ENCODE measurements at places on chromosomes 2 and 18.

GRCh38 chr2:177639262-177639914 lies 246.8 kb downstream of the AGPS start:
- ATAC-seq: no peak

GRCh38 chr2:127637236-127637630 lies 8.7 kb upstream of the GPR17 start:
- no peak for ATAC-seq

DNA sequence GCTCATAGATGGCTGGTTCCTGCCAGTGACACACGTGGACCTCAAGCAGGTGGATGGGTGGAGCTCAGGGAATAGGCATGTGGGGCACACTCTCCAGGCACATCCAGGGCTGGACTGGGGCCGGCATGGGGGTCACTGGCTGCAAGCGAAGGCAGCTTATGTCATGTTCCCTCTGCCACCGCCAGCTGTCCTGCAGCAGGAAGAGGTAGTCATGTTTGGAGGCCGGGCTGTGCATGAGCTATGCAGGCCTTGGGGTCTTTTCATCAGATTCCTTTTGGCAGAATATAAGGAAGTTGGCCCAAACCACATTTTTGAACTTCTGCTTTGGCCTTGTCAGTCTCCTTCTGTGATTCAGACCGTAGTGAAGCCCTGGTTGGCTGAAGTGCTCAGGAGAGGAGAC lies 61.5 kb downstream of the AGAP1 start:
- no peak for ATAC-seq

- peak; percentile 48 for ATAC-seq
Observed at GRCh38 chr2:172095146-172095904, 7.4 kb downstream of the DLX2 start.

DNA sequence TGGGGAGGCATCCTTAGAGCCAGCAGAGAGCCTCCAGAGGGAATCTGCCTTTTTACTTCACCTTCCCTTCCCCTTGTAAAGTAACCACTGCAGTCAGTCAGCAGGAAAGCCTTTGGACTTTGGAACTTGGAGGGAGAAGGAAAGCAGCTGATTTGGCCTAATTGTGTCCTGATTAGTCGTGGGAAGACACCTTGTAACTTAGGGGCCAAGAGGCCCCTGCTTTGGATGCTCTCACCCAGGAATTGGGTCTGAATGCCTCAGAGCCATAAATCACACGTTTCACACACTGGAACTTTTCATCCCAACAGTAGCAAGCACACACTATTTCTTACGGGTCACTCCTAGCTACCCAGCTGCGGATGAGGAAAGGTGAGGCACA lies 81.0 kb upstream of the PPM1B start:
- ATAC-seq: peak; percentile 33

GRCh38 chr2:144412709-144413108 lies 107.2 kb downstream of the ZEB2 start:
- ATAC-seq: no peak

DNA sequence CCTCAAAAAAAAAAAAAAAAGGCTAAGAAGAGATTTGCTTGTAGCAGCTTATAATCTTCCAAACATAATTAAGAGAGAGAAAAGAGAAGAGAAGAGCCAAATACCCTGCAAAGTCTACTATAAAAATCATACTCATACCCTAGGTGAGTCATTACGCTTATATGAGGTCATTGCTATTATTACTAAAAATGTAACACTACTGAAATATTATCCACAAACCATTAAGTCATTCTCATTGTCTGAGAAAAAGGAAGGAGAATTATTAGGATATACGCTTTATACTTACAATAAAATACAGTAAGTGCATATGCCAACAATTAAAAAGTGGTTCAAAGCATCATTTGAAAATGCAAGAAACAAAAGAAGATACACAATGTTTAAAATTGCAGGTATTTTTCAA lies 66.5 kb downstream of the COLEC12 start:
- peak; percentile 63 for ATAC-seq

GRCh38 chr2:10451819-10452218 lies 3.7 kb upstream of the ODC1 start:
- ATAC-seq: no peak

DNA sequence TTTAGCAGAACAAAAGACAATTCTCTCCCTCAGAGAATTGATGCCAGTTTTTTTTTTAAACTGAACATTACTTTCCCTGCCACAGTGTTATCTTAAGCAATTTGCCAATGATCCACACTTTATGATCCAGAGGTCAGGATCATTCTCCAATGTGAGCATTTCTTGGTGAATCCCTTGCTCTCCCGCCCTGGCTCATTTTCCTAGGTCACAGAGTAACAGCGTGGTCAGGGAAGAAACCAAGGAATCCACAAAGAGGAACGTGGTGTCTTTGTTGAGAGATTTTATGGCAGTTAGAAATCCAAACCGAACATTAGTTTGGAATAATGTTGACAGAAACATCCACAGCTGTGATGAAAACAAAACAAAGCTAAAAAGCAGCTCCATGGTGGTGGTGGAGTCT lies 250.3 kb downstream of the TTC32 start:
- ATAC-seq: no peak

DNA sequence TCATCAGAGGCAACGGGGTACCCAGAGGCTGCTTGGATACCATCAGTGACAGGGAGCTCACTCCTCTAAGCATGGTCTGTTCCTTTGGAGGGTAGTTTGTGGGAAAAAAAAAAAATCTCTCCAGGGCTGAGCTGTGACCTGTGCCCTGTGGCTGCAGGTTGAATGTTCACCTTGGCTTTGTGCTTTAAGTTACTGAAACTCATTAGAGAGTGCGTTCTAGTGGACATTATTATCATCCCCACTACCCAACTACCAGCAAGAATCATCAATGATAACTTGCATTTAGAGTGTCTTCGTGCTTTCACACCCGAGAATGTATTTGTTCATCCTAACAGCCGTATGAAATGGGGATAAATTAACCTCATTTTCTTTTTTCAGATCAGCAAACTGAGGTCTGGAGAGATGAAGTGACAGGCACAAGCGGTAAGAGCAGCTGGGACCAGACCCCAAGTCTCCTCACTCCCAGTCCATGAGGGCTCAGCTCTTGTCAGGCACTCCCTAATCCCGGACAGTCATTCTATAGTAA lies 157.5 kb upstream of the MYCN start:
- no peak for ATAC-seq

DNA sequence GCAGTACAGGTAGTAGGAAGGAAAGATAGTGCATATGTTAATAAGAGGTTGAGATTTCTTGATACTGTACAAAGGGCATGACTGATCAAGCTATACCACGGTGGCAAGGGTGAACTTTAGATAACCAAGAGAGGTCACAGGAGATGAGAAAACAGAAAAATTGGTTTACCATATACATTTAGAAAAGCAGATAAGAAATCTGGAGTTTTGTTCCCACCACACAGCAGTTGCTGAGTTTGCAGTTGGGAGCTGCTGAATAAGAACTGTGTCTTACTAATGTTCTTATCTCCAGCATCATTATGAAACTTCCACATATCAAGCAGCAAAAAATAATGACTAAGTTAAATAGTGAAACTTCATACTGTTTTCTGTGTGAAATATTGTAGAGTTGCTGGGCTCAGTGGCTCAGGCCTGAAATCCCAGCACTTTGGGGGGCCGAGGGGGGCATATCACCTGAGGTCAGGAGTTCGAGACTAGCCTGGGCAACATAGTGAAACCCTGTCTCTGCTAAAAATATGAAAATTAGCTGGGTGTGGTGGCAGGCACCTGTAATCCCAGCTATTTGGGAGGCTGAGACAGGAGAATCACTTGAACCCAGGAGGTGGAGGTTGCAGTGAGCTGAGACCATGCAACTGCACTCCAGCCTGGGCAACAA lies 12.0 kb upstream of the IMPACT start:
- no peak for ATAC-seq

DNA sequence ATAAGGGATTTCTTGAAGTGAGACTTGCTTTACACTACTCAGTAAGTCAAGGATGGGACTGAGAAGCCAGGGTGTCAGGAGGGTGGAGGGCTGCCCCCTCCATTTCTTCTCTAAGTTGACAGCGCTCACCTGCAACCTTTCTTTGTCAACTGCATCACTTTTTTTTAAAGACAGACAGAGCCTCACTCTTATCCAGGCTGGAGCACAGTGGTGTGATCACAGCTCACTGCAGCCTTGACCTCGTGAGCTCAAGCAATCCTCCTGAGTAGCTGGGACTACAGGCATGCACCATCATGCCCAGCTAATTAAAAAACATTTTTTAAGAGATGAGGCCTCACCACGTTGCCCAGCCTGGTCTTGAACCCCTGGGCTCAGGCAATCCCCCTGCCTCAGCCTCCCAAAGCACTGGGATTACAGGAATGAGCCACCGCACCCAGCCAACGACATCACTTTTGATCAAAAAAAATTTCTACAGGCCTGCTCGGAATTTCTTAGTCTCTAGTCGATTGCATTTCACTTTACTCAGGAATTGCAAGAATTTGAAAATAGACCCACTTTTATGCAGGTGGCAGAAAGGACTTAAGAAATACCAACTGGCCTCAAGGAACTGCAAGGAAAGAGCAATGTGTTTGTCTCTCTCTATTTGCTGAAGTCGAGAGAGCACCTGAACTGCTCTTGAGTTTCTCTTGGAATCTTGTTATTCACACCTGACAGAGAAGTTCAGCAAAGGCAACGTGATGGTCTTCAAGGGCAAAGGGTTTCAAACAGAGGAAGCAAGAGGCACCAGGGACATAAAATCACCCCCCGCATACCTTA lies 101.4 kb downstream of the MYOM1 start:
- no peak for ATAC-seq

DNA sequence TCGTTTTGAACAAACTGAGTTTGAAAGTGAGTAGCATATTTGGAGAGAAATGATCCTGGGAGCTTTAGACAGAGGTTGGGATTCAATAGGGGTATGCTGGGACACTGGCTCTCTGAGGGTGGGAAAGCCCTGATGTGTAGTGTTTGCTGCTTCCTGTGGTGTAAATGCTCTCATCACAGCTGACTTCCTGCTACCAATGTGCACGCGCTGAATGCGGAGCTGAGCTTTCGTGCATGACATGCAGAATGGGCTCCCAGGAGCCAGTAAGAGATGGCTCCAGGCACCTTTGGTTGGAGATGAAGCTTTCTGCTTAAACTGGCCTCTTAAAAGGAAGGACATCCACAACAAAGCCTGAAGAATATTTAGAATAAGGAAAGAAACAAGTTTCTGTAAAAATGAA lies 224.1 kb upstream of the CCDC150 start:
- no peak for ATAC-seq

DNA sequence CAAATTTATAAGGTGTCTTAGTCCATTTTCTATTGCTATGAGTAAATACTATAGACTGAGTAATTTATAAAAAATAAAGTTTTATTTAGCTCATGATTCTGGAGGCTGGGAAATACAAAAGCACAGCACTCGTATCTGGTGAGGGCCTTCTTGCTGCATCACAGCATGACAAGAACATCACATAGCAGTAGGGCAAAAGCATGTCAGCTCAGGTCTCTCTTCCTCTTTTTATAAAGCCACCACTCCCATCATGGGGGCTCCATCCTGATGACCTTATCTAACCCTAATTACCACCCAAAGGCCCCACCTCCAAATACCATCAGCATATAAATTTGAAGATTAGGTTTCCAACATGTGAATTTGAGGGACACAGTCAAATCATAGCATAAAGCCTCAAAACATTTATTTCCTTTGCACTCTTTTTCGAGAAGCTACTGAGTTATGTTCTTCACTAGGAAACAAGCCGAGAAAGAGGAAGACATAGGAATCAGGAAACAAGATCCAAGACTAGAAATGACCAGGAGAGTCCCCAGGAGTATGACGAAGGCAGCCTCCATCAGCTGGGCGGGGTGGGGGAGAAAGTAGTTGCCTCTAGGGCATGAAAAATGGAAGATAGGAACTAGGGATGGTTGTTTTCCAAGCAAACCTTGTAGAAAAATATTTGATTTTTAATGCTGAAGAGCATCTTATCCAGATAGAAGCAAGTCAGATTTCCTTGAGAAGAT lies 24.1 kb upstream of the NABP1 start:
- no peak for ATAC-seq

DNA sequence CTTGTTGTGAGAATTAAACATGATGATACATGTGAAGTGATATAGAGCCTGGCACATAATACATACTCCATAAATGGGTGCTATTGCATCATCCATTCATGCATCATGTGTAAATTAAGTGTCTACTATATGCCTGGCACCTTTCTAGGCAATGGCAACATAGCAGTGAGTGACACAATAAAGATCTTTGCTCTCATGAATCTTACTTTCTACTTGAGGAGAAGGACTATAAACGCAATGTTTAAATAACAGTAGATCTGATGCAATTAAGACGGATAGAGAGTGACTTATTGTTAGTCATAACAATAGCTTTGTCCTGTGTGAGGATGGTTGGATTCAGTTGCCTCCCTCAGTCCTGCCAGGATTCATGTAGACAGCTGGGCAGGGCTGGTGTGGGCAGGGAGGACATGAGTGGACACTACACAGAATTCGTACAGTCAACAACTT lies 88.4 kb upstream of the NPAS2 start:
- ATAC-seq: peak; percentile 23

GRCh38 chr18:36186461-36187192 lies 670 bp upstream of the MOCOS start:
- ATAC-seq: peak; percentile 49

GRCh38 chr2:74008761-74009395 lies 24.2 kb downstream of the TET3 start:
- ATAC-seq: no peak

GRCh38 chr2:64963719-64964118 lies 25.5 kb upstream of the SLC1A4 start:
- ATAC-seq: no peak

DNA sequence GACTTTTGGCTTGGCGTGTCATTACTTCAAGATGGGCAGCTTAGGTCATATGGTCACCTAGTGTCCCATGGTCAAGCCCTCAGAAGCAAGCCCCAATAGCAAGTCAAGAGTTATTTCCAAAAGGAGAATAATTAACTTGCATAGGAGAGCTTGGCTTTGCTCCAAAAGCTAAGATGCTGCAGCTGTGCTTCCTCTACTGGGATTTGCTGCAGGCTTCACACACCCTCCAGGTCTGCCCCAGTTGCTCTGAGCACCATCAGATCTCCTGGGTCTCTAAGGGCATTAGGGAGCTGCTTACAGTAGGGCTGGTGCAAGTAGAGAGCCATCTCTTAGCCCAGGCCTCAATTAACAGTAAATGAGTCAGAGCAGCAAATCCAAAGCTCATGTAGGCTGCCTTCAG lies 46.6 kb downstream of the THUMPD2 start:
- no peak for ATAC-seq

GRCh38 chr2:24744356-24744755 lies 48.8 kb downstream of the PTRHD1 start:
- no peak for ATAC-seq

GRCh38 chr2:105600949-105601794 lies 143.5 kb upstream of the NCK2 start:
- no peak for ATAC-seq

- ATAC-seq: peak; percentile 89
Observed at GRCh38 chr2:86704459-86704971, 15.6 kb upstream of the RMND5A start.

DNA sequence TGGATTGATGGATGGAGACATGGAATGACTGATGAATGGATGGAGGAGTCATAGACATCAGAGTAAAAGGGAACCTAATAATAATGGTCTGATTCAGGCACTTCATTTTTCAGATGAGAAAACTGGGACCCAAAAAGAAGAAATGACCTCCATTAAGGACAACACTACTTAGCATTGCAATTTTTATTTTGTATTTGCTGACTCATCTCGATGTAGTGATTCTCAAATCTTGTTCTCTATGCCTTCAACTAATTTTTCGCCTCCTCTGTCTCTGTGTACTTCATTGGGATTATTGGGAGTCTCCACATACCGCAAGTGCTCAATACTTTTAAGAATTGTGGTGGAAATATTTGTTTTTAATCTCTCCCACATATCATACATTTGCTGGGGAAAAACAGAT lies 446.2 kb upstream of the FSHR start:
- ATAC-seq: no peak

- no peak for ATAC-seq
Observed at GRCh38 chr18:36187826-36188721, 777 bp downstream of the MOCOS start.
